ENCODE measurements at places on chromosomes 12 and 14. TPM values are rescaled to one million over a fixed set of nuclear protein-coding genes. Genes with fewer than 3 reads are reported as not detected.

DNA sequence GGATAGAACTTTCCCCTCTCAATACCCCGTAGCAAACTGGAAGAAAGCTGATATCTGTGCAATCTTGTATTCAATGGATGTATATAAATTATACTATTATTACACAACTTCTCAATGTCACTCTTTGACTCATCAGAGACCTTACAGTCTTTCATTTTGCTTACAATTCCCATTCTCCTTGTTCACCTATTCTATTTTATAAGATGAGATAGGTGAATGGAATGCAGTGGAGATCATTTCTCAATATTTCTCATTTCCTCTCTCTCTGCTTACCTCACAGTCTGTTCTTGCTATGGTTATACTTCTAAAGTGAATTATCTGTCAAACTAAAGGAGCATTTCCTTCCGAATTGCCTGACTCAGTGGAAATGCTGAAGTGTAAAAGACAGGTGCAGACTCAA lies 14.9 kb downstream of the FOXA1 start:
- no peak for DNase-seq

DNA sequence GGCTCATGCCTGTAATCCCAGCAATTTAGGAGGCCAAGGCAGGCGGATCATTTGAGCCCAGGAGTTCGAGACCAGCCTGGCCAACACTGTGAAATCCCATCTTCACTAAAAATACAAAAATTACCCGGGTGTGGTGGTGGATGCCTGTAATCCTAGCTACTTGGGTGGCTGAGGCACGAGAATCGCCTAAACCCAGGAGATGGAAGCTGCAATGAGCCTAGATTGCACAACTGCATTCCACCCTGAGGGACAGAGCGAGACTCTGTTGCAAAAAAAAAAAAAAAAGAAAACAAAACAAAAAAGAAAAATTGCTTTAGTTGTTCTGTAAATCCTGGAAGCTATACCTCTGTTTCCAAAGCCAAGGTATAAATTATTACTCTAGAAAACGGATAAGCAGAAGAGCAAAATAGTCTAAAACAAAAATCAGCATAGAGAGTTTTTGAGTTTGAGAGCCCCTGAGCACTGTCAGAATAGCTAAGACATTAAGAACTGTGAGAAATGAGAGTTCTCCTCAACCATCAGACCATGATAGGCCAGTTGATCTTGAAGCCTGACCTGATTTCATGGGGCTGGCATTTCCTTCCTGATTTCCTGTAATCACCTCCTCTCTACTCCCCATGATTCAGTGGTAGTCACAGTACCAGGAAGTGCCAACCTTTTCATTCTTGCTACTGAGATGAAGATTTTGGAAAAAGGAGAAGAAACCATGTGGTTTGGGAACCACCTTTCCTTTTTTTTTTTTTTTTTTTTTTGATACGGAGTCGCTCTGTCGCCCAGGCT lies 31.7 kb downstream of the ATP2A2 start:
- no peak for DNase-seq

- DNase-seq = no peak
These were observed 24.5 kb upstream of the KIF21A start for GRCh38 chr12:39467432-39467870.

GRCh38 chr12:85823436-85824180 lies 12.6 kb downstream of the RASSF9 start:
- no peak for DNase-seq

GRCh38 chr14:29664515-29664914 lies 263.1 kb downstream of the PRKD1 start:
- DNase-seq = no peak

DNA sequence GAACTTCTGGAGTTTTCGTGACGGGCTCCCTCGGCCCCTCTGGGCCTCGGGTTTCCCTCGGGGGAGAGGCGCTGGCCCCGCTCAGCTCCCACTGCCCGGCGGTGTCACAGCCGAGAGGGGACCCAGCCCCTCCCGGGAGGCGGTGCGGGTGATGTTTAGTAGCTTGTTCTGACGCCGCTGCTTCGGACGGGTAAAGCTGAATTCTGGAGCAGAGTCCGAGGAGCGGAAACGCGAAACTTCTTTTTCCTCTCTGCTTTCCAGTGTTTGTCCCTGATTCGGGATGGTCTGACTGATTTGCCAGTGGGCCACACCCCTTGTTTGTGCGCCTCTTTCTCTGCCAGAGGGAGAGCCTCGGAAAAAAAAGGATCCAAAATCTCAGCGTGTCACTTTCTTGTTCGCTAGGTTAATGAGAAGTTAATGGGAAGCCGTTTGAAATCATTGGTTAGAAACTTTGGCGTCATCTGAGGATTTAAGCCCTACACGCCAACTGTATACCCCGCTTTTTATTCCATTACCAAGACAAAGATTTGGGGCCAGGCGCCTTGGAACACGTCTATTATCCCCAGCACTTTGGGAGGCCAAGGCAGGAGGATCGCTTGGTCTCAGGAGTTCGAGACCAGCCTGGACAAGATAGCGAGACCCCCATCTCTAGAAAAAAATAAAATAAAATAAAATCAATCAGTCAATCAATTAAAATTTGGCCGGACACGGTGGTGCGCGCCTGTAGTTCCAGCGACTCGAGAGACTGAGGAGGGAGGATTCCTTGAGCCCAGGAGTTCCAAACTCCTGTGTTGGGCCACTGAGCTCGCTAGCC lies 756 bp downstream of the TULP3 start:
- DNase-seq = peak; percentile 84

DNA sequence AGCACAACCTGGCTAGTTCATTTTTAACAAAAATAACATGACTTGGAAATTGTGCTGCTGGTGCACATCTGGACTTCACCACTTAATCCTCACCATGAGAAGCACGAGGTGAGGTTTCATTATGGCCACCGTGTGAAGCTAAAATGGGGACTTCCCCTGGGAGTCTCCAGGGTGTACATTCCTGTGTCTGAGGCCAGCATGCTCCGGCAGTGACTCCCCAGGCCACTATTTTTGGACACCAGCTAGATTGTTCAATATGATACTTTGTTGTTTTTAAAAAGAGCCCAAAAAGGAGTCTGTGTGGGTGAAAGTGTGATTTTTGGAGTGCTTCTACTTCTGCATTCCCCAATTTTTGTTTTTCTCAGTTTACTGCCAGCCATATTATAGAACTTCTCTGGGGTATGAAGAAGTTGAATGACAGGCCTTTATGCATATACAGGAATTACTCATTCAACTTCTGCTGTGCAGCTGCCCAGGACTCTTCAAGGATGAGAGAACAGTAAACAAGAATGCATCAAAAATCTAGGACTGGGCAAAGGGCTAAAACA lies 16.9 kb upstream of the AICDA start:
- DNase-seq = no peak

DNA sequence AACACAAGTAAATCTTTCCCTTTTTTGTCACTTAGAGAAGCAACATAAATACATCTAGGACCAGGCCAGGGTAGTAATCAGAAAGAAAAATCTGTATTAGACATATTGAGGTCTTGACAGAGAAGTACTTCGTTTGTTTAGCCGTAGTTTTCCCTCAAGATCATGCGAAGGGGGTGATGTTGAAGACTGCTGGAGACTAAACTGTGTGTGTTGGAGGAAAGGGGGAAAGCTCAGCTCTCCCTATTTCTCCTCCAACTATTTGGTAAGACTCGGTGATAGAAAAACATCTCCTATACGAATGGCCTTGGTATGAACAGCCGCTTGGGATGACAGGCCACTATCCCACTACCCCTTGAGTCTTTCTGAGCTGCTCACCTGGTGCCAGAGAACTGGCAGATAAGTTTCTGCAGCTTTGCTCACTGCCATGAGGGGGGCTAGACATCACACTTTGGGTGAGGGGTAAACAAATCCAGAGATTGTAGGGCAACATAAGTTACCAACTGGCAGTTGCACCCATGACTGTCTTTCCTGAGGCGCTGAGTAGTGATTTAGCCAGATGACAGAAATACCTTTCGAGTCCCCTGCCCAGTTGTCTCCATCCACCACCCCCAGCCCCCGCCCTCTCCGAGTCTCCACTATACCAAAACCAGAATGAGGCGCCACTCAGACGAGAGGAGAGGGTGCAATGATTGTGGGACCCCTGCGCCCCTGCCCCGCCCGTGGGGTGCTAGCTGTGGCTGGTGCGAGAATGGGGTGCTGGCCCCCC lies 685 bp downstream of the VAMP1 start:
- DNase-seq = no peak

DNA sequence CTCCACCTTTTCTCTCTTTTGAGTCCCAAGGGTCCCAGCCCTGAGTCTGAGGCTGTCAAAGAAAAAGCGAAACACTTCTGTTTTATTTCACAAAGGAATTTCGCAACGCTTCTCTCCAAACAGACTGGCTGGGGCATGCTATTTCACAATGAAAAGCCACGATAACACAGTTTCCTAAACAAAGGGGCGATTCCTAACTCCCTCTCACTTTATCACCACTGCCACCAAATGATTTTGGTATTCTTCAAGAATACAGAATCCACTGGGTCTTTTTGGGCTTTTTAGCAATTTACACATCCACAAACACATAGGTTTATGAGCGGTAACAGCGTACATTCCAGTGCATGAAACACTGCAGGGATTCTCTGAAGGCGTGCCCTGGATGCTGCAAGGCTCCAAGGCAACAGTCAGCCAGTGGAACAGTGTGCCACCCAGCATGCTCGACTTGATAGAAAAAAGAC lies 161.2 kb downstream of the DAD1 start:
- DNase-seq = peak; percentile 35

DNA sequence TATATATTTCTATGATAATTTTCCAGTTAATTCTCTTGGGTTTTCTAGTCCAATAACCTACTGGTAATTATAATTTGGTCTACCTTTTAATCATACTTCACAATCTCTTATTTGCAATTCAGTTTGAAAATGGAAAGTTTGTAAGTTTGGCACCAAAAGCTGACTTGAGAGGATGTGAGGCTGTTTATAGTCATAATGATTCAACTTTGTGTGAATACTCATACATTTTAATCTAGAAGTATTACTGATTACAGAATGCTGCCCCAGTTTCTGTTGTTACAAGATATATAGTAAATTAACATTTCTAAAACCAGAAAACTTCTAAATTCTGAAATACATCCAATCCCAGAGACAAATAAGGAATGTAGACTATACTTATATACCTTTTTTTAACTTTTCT lies 158.2 kb downstream of the SLC38A4 start:
- DNase-seq = no peak

GRCh38 chr12:110012659-110013058 lies 13.4 kb downstream of the ANKRD13A start:
- no peak for DNase-seq

- DNase-seq = no peak
These were observed 35.5 kb downstream of the TMBIM6 start for GRCh38 chr12:49776858-49777257.

GRCh38 chr12:105480162-105480561 lies 149.7 kb downstream of the C12orf75 start:
- DNase-seq = no peak

GRCh38 chr12:132218527-132218875 lies 74.2 kb downstream of the NOC4L start:
- no peak for DNase-seq

DNA sequence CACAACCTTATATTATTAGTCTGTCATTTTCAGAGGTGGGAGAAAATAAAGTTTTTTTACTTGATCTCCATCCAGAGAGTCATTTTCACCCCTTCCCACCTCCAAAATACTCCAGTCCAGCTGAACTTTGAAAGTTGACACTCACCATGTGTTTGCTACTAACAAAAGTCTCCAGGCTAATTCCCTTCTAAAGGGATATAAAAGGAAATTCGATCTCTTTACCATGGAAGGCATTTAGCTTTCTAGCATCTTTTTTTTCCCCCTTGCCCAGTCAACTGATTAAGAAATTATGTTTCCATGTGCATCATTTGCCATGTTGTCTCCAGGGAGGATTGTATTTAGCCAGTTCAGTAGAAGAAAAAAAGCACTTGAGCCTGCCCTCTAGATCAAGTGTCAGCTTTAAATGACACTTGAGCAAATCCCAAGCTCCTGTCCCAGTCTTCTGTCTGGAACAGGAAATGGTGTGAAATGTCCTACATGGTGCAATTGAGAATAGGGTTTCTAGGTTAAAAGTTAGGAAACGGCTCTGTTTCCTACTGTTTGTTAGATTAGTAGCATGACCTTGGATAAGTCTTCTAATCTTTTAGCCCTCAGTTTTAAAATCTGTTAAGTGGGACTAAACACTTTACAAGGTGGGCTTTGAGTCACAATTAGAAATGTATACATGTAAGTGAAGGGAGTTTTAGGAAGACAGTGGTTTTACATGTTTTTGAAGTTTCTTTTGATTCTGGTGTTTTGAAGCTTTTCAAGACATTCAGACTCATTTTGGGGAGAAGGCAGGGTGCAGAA lies 67.2 kb downstream of the GNS start:
- no peak for DNase-seq

- DNase-seq = no peak
These were observed 90.3 kb upstream of the VRK1 start for GRCh38 chr14:96706893-96707292.

DNA sequence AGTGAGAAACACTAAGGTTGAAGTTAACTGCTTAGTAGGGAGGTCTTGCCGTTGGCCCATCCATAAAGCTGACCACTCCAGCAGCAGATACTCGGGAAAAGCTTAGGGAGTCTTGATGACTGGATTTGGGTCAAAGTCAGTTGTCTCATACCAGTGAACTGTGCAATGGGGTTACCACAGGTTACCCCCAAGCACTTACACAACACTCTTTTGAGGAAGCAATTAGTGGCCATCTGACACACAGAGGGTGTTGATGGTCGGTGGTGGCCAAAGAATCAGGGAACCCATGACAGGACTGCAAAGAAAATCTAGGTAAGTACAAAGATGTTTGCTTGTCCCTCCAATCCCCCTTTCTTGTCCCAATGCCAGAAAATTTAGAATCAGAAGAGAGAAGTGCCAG lies 410.2 kb downstream of the APAF1 start:
- DNase-seq = no peak

DNA sequence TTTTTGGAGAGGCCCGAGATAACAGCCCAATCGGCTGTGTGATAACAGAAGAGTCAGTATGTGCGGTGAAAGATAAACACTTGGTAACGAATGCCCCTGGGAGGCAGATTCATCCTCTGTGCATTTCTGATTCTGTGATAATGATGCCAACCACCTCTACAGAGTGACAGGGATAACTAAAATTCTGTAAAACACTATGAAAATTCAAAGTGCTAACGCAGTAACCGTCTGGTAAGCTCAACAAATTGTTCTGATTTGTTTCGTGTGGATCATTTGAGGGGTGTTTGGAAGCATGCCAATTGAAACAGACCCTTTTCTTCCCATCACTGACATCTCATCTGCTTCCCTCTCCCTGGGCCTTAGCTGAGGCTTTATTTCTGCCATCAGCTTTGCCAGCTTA lies 76.3 kb downstream of the ESR2 start:
- no peak for DNase-seq

GRCh38 chr12:64780531-64781279 lies 21.5 kb upstream of the GNS start:
- peak; percentile 56 for DNase-seq

GRCh38 chr14:99609245-99610170 lies 5.5 kb upstream of the CCDC85C start:
- DNase-seq = no peak

GRCh38 chr12:95809000-95809680 lies 18.6 kb upstream of the NTN4 start:
- DNase-seq = no peak

Gene INSM2
- polyA plus RNA-seq = not detected

Gene TEX52
- polyA plus RNA-seq = not detected

Gene C14orf180
- polyA plus RNA-seq = 7.1 TPM

Gene NELL2
- polyA plus RNA-seq = 4.2 TPM

Gene SERPINA9
- polyA plus RNA-seq = not detected

Gene KRT5
- polyA plus RNA-seq = not detected

Gene HOXC12
- not detected for polyA plus RNA-seq

Gene DAO
- polyA plus RNA-seq = not detected

Gene SLC39A5
- 2.0 TPM for polyA plus RNA-seq

Gene KIAA0586
- polyA plus RNA-seq = 14.0 TPM

Gene AICDA
- polyA plus RNA-seq = not detected

Gene KSR2
- 1.4 TPM for polyA plus RNA-seq

Gene TBX3
- polyA plus RNA-seq = 181 TPM
